ENCODE measurements at places on chromosomes 2 and 18. TPM values are rescaled to one million over a fixed set of nuclear protein-coding genes. Genes with fewer than 3 reads are reported as not detected.

PDCL3 gene
- 29.8 TPM for polyA plus RNA-seq

GULP1 gene
- 12.2 TPM for polyA plus RNA-seq

KLHL41 gene
- 0.71 TPM for polyA plus RNA-seq

ERMN gene
- polyA plus RNA-seq, result 0.11 TPM

PPP1CB gene
- 63.3 TPM for polyA plus RNA-seq

GAD1 gene
- polyA plus RNA-seq, result 4.1 TPM

MAP3K19 gene
- not detected for polyA plus RNA-seq

CERKL gene
- polyA plus RNA-seq, result 7.8 TPM

SERPINB3 gene
- 0.37 TPM for polyA plus RNA-seq

COL4A3 gene
- polyA plus RNA-seq, result 20.8 TPM

SKOR2 gene
- not detected for polyA plus RNA-seq

REG1B gene
- 1.5 TPM for polyA plus RNA-seq

RAB17 gene
- 151 TPM for polyA plus RNA-seq

SRD5A2 gene
- polyA plus RNA-seq, result 0.15 TPM

SP5 gene
- 1.6 TPM for polyA plus RNA-seq

MXD1 gene
- polyA plus RNA-seq, result 4.9 TPM

FAM110C gene
- polyA plus RNA-seq, result 8.3 TPM

CGREF1 gene
- 3.8 TPM for polyA plus RNA-seq

HOXD1 gene
- 4.3 TPM for polyA plus RNA-seq

SCN1A gene
- not detected for polyA plus RNA-seq

CYP26B1 gene
- polyA plus RNA-seq, result 3.1 TPM

LIPG gene
- polyA plus RNA-seq, result 4.8 TPM

CHRNG gene
- polyA plus RNA-seq, result not detected

HPCAL1 gene
- polyA plus RNA-seq, result 121 TPM

LIMS2 gene
- 107 TPM for polyA plus RNA-seq

TM4SF20 gene
- not detected for polyA plus RNA-seq

EFEMP1 gene
- 68.4 TPM for polyA plus RNA-seq

MC2R gene
- not detected for polyA plus RNA-seq

MARCO gene
- 0.65 TPM for polyA plus RNA-seq

ESPNL gene
- 0.28 TPM for polyA plus RNA-seq

OXER1 gene
- 5.4 TPM for polyA plus RNA-seq

KCNJ13 gene
- 2.0 TPM for polyA plus RNA-seq

LIMS3 gene
- polyA plus RNA-seq, result 1.5 TPM

SERPINB13 gene
- not detected for polyA plus RNA-seq

POTEC gene
- not detected for polyA plus RNA-seq

SERPINB10 gene
- not detected for polyA plus RNA-seq

NEU4 gene
- polyA plus RNA-seq, result 2.8 TPM

CABYR gene
- polyA plus RNA-seq, result 0.82 TPM

EMILIN1 gene
- polyA plus RNA-seq, result 32.1 TPM

OR6B2 gene
- polyA plus RNA-seq, result not detected

RHBDD1 gene
- polyA plus RNA-seq, result 8.3 TPM

FN1 gene
- 92.1 TPM for polyA plus RNA-seq

SEMA4C gene
- polyA plus RNA-seq, result 11.1 TPM

COX7A2L gene
- 321 TPM for polyA plus RNA-seq

MAPK4 gene
- polyA plus RNA-seq, result 9.2 TPM

CTIF gene
- polyA plus RNA-seq, result 41.9 TPM

SLC9A4 gene
- polyA plus RNA-seq, result 10.3 TPM

OTOS gene
- polyA plus RNA-seq, result 1.5 TPM

UGT1A8 gene
- 30.0 TPM for polyA plus RNA-seq

MERTK gene
- polyA plus RNA-seq, result 9.2 TPM

FBLN7 gene
- 0.71 TPM for polyA plus RNA-seq

ADGRF3 gene
- polyA plus RNA-seq, result 1.8 TPM

SCN3A gene
- polyA plus RNA-seq, result 0.11 TPM

KLHL14 gene
- polyA plus RNA-seq, result 3.7 TPM
